ENCODE measurements at places on chromosomes 7 and 10. TPM values are rescaled to one million over a fixed set of nuclear protein-coding genes. Genes with fewer than 3 reads are reported as not detected.

The ADCY1 gene
- total RNA-seq = 2.4 TPM

The IFIT1B gene
- total RNA-seq = not detected

The SLC29A4 gene
- 15.9 TPM for total RNA-seq

The ZNF800 gene
- 8.3 TPM for total RNA-seq

The CALML3 gene
- total RNA-seq = not detected

The TFR2 gene
- total RNA-seq = 2.1 TPM

The SPDYE18 gene
- not detected for total RNA-seq

The GRM3 gene
- total RNA-seq = not detected

The FAM25G gene
- total RNA-seq = not detected

The CPA4 gene
- total RNA-seq = 4.5 TPM

The ITGB8 gene
- total RNA-seq = 1.5 TPM

The MGMT gene
- total RNA-seq = 5.7 TPM

The OR2A1 gene
- total RNA-seq = not detected

The NPVF gene
- total RNA-seq = not detected

Measured in A549 treated with ZK216348 at 1 μM for 4 hours (cell line).